ENCODE measurements at places on chromosomes 7 and 10. TPM values are rescaled to one million over a fixed set of nuclear protein-coding genes. Genes with fewer than 3 reads are reported as not detected.
A peak's percentile ranks its signal among the peaks of the same experiment; 100 is the strongest.

MRC1 gene
- total RNA-seq: 0.18 TPM

FZD8 gene
- total RNA-seq: 1.4 TPM

LBX1 gene
- not detected for total RNA-seq

DNA sequence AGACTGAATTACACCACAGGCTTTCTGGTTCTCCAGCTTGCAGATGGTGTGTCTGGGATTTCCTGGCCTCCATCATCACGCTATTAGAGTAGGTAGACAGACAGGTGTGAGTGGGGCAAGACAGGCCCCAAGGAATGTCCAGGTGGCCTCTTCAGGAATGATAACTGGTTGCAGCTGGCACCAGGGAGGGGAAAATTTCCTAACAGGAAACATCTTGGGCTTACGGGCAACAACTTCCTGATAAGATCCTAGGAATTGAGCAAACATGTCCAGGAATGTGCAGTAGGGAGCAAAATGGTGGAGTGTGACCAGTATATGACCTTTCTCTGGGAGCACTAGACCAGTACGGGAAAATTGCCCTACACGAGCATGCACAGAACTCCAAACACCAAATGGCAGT, 11.3 kb downstream of the XRCC2 start:
- no peak overlapping the region for H3K4me3 ChIP-seq
- H3K27me3 ChIP-seq: no peaks in the 10 kb centered on the region
- no peaks in the 10 kb centered on the region for H3K4me1 ChIP-seq

DNA sequence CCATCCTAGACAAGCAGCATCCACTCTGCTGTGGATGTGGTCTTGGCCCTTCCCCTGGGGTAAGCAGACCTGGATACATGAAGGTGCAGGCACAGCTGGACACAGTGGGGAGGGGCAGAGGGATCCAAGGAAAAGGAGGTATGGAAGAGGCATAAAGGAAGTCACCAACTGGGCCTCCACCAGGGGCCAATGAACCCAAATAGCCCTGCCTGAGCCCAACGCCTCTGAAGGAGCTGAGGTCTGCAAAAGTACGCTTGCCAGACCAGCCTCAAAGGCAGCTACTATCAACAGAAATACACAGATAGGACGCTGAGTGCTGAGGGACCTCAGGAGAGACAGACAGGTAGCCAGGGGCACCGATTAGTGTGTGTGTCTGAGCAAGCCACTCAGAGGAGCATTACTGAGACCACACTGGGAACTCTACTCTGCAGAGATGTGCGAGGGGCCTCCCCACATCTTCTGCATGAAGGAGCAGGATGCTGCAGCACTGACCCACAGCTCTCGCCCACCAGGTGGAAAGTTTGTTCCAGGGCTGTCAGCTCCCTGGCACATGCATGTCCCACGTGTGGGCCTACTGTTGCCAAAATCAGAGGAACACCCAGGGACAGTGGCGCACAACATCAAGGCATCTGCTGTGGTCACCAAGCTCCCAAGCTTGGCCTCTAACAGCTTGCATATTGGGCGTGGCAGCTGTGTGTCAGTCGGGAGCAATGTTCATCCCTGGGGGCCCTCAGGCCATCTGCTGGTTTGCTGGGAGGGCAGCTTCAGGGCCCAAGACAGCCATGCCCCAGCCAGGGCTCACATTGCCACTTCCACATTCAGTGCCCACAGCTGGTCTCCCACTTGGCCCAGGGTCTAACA, 40.0 kb downstream of the MKI67 start:
- H3K4me3 ChIP-seq: no peak overlapping the region
- H3K4me1 ChIP-seq: no peaks in the 10 kb centered on the region
- no peak for DNase-seq
- peaks cover 33% of the 10 kb centered on the region for H3K36me3 ChIP-seq
- peak overlapping the region; percentile 14 for H3K27ac ChIP-seq

GRCh38 chr10:17229717-17229966, 1.6 kb downstream of the VIM start:
- H3K27ac ChIP-seq: peak overlapping the region; percentile 99
- no peaks in the 10 kb centered on the region for H3K27me3 ChIP-seq
- peaks cover 33% of the 10 kb centered on the region for H3K36me3 ChIP-seq
- peaks cover 21% of the 10 kb centered on the region for H3K4me1 ChIP-seq

GRCh38 chr10:92855560-92855959, 7.2 kb downstream of the EXOC6 start:
- no peaks in the 10 kb centered on the region for H3K27me3 ChIP-seq
- no peak overlapping the region for H3K4me3 ChIP-seq
- no peaks in the 10 kb centered on the region for H3K36me3 ChIP-seq

Measured in natural killer cell (primary cell).